ENCODE measurements at places on chromosomes 11 and 22.

GRCh38 chr11:92050305-92050704 lies 174.3 kb upstream of the FAT3 start:
- DNase-seq = no peak

- no peak for DNase-seq
Measured at GRCh38 chr11:121113611-121114010, 12.6 kb downstream of the TECTA start.

- no peak for DNase-seq
Measured at GRCh38 chr11:68709062-68709461, 24.7 kb downstream of the GAL start.

DNA sequence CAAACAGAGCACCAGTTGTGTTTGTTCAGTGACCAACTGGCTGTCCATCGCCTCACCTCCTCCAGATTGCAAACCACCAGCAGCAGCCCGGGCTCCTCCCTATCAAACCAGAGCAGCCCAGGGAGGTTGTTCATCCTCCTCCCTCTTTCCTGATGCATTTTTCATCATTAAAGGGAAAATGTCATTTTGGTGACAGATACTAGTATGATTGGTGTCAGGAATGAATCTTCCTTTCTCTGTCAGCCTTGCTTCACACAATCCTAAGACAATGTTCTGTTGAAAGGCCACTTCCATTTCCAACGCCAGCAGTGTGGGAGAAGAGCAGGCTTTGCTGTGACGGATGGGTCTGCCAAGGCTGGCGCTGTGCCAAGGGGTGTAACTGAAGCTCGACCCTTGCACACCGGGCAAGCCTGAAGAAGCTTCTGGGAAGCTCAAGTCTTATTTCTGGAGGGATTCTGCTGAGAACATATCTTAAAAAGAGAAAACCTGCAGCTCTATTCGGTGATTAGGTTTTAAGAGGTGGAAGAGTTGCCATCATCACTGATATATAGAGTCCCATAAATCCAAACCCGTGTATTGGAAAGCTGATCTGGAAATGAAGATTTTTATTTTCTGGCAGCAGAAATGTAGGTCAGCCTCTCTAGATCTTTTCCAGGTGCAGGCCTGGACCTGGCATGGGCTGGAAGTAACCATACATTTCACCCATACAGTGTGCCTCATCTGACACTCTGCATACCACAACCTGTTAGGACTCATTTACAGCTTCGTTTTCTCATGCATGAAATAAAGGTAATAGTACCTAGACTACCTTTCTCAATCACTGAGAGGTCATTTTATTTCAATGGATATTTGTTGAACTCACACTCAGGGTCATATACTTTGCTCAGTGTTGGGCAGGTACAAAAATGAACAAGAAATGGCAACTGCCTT lies 524.5 kb downstream of the NTM start:
- DNase-seq = no peak

- no peak for DNase-seq
Measured at GRCh38 chr11:32888805-32889204, 3.8 kb upstream of the QSER1 start.

GRCh38 chr22:23696326-23696851 lies 5.6 kb downstream of the RGL4 start:
- DNase-seq = peak; percentile 86

- DNase-seq = no peak
Measured at GRCh38 chr11:35618497-35619115, 346 bp downstream of the FJX1 start.

DNA sequence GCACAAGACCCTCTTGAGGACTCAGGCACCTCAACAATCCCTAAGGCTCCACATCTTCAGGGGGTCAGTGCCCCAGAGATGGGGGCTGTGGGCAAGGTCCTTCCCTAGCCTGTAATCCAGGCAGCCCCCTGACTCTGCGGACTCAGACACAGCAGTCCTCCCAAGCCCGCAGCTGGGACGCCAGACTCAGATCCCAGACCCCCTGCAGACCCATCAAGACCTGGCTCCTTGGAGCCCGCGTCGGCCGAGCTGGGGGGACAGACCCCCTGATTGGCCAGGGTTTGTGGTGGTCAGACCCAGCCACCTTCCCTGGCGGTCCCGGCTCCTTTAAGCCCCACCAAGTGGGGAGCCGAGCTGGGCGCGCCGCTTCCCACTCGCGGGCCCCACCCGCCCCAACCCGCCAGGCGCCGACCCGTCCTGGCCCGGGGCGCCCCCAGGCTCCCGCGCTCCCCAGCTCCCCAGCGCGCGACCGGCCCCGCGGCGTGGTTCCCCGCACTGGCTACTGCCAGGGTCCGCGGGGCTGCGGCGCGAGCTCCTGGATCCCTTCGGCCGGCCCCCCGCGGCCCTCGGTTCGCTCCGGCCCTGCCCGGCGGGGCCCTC lies 458 bp downstream of the OSBPL5 start:
- no peak for DNase-seq

GRCh38 chr11:58286249-58286648 lies 18.2 kb upstream of the OR10W1 start:
- DNase-seq = peak; percentile 4

DNA sequence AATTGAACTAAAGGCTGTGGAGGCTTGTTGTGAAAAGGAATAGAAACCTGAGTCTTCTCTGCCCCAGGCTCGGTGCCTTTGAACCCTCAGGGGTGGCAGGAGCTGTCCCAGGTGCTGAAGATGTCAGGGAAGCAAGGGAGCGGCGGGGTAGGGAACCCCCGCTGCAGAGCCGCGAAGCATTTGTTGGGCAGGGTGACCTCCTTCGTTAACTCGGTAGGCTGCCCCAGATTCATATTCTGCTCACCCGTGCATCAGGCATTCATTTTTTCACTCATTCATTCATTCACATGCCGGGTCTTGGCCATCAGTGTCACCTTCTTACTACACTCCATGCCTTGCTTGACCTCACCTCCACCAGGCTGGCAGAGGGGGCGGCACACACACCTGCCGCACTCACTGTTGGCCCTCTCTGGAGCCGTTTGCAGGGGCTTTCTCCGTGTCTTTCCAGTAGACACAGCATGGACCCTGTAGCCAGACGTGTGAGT lies 618.9 kb downstream of the BRD1 start:
- peak; percentile 8 for DNase-seq

DNA sequence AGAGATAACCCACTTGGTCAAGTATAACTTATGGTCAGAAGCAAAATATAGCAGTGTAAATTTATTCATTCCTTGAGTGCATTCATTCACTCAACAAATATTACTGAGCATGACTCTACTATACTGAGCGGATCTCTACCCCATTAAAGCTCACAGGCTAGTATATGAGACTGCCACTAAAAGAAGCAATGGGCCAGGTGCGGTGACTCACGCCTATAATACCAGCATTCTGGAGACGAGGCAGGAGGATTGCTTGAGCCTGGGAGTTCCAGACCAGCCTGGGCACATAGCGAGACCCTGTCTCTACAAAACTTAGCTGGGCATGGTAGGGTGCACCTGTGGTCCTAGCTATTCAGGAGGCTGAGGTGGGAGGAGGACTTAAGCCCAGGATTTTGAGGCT lies 197.6 kb upstream of the BLID start:
- DNase-seq = no peak

DNA sequence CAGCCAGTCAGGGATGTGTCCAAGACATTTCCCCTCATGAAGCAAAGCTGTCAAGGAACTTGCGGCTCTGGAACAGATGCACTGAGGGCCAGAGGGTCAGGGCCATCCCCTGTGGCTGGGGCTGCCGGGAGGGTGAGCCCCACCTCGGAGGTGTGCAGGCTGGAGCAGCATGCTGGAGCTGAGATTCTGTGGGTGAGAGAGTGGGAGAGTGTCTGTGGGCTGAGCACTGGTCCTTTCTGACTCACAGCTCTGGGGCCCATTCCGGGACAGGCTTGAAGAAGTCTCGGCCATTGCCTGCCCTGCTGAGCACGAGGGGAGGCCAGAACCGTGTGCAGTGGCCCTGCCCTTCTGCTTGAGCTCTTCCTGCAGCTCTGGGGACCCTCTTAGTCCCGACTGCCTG lies 2.1 kb downstream of the OMP start:
- DNase-seq = no peak

GRCh38 chr11:611001-611996 lies 4.5 kb downstream of the IRF7 start:
- DNase-seq = peak; percentile 4

DNA sequence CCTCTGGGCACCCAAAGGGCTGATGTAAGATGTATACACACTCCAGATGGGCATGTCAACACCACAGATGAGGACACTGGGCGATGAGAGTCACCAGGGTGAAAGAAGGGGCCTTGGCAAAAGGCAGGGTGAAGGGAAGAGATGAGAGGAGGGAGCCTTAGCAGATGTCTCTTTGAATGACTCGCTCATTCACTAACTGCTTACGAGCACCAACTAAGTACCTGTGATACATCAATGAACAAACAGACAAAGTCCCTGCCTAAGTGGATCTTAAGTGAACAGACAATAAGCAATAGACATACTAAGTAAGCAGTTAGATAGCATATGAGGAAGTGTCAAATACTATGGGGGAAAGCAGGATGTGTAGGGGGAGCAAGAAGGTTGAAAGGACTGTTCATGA lies 7.5 kb downstream of the ME3 start:
- DNase-seq = no peak

- DNase-seq = no peak
Measured at GRCh38 chr22:29697853-29698598, 21.8 kb upstream of the CABP7 start.

- DNase-seq = no peak
Measured at GRCh38 chr11:68420171-68420570, 40.4 kb upstream of the PPP6R3 start.

DNA sequence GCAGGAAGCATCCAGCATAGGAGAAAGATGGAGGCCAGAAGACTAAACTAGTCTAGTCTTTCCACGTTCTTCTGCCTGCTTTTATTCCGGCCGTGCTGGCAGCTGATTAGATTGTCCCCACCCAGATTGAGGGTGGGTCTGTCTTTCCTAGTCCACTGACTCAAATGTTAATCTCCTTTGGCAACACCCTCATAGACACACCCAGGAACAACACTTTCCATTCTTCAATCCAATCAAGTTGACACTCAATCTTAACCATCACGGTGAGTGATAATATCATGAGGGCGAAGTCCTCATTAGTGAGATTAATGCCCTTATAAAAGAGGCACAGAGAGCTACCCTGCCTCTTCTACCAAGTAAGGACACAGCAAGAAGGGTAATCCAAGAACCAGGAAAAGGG lies 424.2 kb downstream of the LARGE1 start:
- DNase-seq = no peak

- no peak for DNase-seq
Measured at GRCh38 chr11:17528906-17529843, 15.0 kb downstream of the USH1C start.

- DNase-seq = no peak
Measured at GRCh38 chr22:37896939-37897338, 9.2 kb upstream of the MICALL1 start.

DNA sequence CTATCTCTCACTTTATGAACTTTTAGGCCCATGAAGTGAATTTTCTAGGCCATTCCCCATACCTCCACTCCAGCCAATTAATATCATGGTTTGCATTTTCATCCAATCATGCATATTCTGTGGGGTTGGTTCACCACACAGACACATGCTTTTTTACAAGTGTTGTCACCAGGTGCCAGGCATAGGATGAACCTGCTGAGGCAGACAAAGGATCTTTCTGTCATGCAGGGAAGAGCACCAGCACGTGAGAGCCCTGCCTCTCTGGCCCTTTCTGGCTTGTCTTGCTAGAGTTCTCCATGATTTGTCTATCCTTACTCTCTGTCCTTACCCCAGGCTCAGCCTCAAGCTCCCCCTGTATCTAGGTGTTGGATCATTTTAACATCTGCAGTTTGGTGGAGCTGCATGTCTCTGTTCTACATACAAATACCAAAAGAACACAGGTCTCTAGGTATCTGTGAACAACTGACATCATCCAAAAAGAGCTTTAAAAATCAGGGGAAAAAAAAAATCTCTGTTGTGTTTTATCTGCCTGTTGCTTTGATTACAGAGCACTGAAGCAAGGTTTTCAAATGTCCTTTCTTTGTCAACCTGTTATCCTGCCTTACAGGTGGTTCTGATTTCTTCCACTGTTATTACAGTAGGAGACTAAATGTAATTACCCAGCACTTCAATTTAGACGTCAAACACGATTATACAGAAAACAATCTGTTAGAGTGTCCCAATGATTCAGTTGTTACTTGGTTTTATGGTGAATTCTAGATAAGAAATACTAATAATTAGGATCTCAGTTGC lies 58.4 kb upstream of the GRAMD1B start:
- no peak for DNase-seq

DNA sequence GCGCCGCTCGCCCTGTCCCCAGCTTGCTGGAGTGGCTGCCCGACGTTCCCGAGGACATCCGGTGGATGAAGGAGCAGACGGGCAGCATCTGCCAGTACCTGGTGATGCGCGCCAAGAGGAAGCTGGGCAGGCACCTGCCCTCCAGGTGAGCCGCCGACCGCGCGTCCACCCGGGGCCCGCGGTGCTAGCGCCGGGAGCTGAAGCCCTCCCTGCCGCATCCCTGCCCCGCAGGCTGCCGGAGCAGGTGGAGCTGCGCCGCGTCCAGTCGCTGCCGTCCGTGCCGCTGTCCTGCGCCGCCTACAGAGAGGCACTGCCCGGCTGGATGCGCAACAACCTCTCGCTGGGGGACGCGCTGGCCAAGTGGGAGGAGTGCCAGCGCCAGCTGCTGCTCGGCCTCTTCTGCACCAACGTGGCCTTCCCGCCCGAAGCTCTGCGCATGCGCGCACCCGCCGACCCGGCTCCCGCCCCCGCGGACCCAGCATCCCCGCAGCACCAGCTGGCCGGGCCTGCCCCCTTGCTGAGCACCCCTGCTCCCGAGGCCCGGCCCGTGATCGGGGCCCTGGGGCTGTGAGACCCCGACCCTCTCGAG lies 3.3 kb upstream of the CRACR2B start:
- DNase-seq = no peak

- DNase-seq = no peak
Measured at GRCh38 chr11:96161307-96162089, 181.5 kb downstream of the MAML2 start.

DNA sequence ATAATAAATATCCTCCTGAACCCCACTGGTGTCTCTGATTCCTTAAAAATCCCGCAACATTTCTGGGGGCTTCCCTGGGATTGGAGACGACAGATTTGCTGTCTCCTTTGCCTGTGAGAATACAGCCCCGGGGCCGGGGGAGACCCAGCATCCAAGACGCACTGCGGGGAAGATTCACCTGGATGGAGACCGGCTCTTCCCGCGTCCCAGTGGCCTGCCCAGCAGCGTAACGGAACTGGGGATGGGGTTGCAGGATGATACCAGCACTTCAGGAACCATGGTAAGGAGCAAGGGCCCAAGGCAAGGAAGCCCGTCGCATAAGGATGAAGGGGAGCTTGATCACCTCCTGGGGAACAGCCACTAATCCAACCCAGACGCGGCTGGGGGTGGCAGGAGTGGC lies 53.3 kb upstream of the OR4C15 start:
- no peak for DNase-seq

GRCh38 chr11:70252844-70253243 lies 17.6 kb upstream of the PPFIA1 start:
- no peak for DNase-seq

- DNase-seq = no peak
Measured at GRCh38 chr11:37503411-37504059, 905.5 kb upstream of the RAG2 start.

DNA sequence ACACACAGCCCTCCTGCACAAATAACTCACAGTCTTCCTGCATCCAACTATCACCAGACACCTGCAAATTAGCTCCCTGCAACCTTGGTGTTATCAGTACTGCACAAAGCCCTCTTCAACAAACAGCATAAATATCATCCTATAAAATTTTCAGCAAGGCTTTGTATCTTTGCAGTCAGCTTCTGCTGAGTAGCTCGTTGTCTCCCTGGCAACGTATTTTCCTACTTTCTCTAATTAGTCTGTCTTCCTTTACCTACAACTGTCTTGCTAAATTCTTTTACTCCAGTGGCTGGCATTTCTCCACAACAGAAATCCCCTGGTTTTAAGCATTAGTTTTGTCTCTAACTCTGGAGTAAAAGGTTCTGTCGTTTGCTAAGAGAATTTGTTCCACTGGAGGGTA lies 3.9 kb downstream of the OR8D4 start:
- DNase-seq = no peak
